GM12865 (cell line): ENCODE measurements at places on chromosomes 1 and 21.
A peak's percentile ranks its signal among the peaks of the same experiment; 100 is the strongest.

DNA sequence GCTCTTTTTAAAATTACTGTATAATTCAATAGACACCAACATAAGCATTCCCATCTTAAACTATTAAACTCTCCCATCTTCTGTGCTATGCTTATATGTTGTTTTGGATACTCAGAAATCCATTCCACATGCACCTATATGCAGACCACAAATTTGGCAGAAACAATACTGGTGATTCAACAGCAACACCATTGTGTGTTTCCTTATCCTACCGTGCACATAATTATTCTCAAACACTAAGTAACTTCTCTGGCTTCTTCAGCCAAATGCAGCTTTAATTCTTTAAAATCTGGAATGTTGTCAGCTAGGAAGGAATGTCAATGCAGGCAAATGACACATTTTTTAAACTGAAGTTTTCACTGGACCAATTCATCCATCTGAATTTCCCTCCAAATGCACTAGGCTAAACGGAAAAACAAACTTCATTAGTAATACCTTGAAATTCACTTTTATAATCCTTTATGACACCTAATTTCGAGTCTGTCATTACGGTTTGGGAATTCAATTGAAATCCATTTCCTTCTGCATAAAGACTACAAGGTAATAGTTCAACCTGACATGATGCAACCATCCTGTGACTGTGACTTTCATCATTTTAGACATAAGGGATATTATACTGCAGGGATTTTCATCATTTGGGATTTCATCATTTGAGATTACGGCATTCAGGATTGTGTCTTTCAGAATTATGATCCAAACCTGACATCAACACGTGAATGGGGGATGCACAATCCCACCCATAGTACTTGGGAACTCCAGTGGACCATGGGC, 308.5 kb downstream of the LTN1 start:
- DNase-seq, result no peak

DNA sequence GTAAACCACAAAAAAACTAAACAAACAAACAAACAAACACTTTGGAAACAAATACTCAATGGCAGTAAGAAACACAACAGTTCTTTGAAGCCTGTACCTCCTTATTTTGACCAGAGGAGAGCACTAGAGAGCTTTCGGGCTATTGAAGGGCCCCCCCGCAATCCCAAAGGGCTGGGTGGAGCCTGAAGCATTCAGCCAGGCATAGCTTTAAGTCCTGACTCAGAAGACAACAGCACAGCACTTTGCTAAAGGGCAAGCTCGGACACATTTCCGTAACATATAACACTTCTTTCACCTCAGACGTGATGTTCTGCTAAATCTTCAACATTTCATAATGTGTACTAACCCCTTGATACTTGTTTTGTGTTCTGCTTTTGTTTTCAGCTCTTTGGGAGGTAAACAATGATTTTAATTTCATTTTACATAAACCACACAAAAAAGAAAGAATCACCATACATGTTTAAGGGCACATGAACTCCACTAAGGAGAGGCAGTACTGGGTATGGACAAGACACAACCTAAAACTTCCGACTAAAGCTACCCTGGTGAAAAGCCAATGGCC, 9.7 kb upstream of the SHCBP1L start:
- DNase-seq, result peak; percentile 92

DNA sequence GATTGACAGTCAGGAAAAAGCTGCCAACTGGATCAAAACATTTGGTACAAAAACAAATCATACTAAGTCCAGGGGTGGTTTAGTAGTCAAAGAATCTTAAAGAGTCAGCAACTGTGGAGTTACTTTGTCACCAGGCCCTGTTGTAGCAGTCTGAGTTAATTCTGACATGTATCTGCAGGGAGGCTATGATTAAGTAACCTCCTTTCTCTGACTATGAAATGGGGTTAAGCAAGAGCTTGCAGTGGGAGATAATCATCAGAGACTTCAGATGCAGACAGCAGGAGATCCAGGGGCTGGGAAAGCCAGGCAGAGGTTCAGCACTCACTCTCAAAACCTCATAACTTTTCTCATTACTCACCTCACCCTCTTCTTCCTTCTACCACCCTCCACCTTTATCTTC, 99.2 kb upstream of the BTG3 start:
- DNase-seq, result no peak

- no peak for DNase-seq
Observed at GRCh38 chr1:230696722-230697437, 17.0 kb downstream of the AGT start.

- DNase-seq, result peak; percentile 52
Observed at GRCh38 chr1:201119206-201120197, 7.3 kb upstream of the CACNA1S start.

- no peak for DNase-seq
Observed at GRCh38 chr1:150420560-150421265, 56.8 kb downstream of the RPRD2 start.

- DNase-seq, result no peak
Observed at GRCh38 chr1:154881820-154882535, 11.9 kb upstream of the KCNN3 start.

DNA sequence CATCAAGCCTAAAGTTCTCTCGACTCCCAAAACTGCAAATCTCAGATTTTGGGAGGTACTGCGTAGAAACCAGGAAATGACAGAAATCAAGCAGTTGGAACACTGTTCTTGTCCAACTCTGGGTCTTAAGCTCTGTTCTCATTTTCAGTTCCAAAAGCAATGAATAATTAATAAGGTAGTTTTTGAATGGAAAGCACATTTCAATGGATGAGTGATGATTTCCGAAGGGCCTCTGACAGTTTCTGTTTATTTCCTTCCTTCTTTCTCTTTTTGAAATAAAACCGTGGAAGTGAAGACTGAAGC, 20.9 kb upstream of the TARBP1 start:
- DNase-seq, result no peak

GRCh38 chr1:3673381-3674099, 21.2 kb downstream of the TP73 start:
- DNase-seq, result peak; percentile 90

DNA sequence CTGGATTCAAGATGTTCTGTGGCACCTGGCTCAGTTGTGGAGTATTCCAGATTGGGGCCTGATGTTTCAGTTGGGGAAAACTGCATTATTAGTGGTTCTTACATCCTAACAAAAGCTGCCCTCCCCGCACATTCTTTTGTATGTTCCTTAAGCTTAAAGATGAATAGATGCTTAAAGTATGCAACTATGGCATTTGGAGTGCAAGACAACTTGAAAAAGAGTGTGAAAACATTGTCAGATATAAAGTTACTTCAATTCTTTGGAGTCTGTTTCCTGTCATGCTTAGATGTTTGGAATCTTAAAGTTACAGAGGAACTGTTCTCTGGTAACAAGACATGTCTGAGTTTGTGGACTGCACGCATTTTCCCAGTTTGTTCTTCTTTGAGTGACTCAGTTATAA, 7.2 kb downstream of the FPGT start:
- DNase-seq, result no peak

GRCh38 chr1:225794954-225795353, 15.0 kb upstream of the EPHX1 start:
- no peak for DNase-seq

DNA sequence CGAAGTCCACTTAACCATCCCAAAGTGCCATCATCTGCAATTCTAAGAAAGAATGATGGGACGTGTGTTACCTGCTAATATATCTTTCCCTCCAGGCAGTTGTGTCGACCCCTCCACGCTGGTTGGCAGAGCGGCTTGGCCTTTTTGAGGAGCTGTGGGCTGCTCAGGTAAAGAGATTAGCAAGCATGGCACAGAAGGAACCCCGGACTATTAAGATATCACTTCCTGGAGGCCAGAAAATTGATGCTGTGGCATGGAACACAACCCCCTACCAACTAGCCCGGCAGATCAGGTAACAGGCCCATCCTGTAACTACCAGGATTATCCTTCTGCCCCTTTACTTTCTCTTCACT, 520 bp downstream of the TARS2 start:
- DNase-seq, result peak; percentile 17

DNA sequence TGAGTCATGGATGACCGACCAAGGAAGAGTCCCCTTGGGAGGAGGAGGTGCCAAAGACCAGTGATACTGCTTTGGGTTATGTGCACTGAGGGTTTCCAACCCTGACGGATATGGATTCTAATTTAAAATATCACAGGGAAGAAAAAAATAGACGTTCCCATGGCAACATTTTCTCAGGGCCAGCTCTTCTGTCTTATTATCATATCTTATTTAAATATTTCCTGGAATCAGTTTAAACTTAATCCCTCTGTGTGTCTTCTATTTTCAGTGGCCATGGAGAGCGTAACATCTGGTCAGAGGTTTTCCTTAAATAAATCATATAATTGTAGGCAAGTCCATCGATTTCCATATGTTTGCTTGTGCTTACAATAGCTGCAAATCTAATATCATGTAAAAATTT, 205.4 kb upstream of the FMN2 start:
- no peak for DNase-seq

GRCh38 chr1:183901748-183902330, 96.9 kb downstream of the RGL1 start:
- DNase-seq, result peak; percentile 56

DNA sequence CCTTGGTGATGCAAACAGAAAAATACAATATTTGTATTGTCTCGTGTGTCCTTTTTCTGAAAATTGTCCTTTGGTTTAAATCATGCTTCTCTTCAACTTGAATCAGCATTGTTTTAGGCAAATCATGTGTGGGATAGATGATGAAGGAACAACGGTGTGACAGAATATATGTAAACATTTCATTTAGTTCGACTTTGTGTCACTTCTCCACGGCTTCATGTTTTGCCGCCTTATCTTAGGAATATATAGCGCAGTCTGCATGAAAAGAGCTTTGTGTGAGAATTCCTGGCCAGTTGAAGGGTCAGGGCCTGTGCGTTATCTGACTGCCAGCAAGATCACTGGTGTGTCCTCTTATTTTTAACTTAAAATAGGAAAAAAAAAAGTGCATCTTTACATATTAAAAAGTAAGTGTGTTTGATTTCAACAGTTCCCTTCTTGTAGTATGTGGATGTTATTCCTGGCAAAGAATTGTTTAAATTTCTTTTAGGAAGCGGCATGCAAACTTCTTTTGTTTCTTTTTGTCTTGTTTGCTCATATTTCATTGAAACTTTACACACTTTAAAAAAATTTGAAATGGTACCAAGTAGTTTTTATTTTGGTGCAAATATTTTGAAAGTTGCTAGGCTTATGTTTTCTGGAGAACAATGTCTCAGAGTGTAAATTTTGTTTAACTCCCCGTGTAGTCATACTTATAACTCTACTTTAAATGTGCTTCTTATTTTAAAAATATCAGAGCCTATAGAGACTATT, 465.2 kb downstream of the USP25 start:
- DNase-seq, result no peak

DNA sequence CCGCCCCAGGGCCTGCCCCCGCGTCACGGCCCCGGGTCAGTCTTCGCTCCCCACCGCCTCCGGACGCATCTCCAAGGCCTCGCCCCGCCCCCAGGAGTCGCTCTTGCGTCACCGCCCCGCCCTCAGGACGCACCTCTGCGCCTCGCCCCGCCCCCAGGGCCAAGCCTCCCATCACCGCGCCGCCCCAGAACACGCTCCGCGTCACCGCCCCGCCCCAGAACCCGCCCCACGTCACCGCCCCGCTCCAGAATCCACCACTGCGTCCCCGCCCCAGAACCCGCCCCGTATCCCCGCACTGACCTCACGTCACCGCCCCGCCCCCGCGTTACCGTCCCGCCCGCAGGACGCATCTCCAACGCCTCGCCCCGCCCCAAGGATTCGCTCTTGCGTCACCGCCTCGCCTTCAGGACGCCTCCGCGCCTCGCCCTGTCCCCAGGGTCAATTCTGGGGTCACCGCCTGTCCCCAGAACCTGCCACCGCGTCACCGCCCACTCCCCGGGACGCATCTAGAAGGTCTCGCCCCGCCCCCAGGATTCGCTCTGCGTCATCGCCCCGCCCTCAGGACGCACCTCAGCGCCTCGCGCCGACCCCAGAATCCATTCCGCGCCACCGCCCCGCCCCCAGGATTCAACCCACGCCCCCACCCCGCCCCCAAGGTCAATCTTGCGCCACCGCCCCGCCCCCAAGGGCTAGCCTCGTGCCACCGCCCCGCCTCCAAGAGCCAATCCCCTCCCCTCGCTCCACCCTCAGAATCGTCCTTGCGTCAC, 451 bp upstream of the CASP9 start:
- peak; percentile 100 for DNase-seq

- DNase-seq, result no peak
Observed at GRCh38 chr1:40782371-40782956, 1.1 kb upstream of the KCNQ4 start.

DNA sequence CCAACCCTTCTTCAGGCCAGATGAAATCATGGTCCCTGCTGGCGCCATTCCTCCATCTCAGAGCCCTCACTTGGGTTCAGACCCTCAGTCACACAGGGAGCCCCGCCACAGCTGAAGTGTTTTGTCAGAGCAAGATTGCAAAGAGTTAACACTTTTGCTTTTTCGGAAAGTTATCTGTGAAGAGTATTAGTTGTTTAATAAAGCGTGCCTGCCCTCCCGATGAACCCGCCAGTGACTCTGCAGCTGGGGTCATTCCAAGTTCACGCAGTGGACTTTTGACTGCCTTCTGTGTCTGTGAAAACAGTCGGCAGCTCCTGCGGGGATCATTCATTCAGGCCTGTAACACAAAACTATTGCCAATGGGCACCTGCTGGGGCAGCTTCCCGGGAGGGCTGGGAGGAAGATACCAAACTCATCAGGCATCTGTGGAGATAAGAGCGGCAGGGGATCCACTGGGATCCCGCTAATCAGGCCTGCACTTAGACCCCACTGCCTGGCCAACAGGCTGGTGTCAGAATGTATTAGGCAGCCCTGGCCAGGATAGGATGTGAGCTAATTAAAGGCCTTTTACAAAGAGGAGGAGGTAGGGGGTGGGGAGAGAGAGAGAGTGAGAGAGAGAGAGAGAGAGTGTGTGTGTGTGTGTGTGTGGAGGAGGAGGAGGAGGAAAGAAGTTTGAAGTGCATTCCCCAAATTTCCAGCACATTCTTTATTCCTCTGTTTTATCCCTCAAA, 184.5 kb downstream of the DHRS3 start:
- no peak for DNase-seq

- DNase-seq, result no peak
Observed at GRCh38 chr1:106194206-106194605, 862.3 kb upstream of the PRMT6 start.

DNA sequence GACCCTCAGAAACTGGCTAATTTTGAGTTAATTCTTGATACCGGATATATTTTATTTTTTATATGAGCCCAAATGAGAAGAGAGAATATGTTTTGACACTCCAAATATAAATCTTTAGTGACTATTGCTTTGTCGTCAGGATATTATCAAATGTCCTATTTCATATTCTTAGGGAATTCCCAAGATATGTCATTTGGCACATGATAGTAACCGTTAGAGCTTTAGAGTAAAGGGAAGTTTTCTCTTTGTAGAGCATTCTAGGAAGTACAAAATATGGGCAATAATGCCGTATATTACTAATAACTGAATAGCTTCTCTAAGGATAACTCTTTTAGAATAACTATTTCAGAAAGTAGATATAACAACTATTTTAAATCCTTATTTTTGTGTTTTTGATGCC, 8.3 kb upstream of the AMY2B start:
- DNase-seq, result no peak

GRCh38 chr1:172545396-172546004, 12.6 kb downstream of the SUCO start:
- DNase-seq, result peak; percentile 66
